ENCODE measurements at places on chromosomes 3 and 15.

- no peak for DNase-seq
Measured at GRCh38 chr3:123267821-123268220, 66.1 kb downstream of the SEC22A start.

DNA sequence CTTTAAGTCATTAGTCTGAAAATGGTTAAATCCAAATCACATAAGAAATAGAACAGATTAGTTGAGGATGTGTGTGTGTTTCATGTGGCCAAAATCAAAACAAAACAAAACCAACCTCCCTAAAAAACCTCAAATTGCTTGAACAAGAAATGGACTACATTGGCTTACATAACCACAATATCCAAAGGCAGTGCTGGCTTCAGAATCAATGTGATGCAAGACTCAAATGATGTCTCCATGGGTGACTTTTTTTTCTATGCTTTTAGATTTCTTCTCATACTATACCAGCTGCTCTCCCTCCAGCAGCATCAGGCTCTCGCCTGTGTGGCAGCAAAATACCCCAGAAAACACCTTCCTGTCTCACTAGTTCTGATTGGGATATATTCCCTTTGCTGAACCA lies 36.0 kb upstream of the CMTM8 start:
- no peak for DNase-seq

GRCh38 chr15:80431635-80432344 lies 27.6 kb downstream of the ARNT2 start:
- DNase-seq: no peak

DNA sequence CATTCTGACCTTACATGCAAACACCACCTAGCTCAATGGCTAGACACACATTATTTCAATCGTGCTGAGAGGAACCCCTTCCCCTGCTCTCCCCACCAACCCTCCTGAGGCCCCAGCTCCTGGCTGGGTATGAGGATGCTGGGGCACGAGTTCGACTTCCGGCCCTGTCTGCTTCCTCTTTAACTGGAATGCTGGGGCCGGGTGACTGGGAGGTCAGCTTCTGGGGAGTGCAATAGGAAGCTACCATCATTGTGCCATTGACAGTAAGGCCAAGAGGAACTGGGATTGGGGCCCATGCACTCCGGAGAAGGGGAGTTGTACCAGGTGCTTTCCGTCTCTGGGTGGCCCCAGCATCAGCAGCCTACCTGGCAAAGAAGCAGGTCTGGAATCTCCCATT lies 15.6 kb upstream of the TLE3 start:
- DNase-seq: no peak

- no peak for DNase-seq
Measured at GRCh38 chr15:91890614-91891013, 37.1 kb downstream of the SLCO3A1 start.

All from GM04504 (cell line).